ENCODE measurements at places on chromosomes 1 and 21.

DNA sequence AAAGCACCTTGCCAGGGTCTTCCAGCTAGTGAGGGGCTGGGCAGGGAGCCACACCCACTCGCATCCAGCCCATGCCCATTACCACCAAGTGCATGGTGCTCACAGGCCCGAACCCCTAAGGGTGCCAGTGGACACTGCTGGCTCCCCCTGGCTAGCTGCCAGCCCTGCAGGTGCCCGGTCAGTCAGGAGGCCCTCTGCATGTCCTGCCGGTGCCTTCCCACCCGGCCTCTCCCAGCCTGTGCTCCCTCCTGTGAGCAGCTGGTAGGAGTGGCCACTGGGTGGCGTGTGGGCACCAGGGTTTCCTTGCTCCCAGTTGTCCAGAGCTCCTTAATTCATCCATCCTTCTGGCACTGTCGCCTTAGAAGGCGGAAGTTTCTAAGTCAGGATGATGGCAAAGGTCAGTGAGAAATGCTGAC lies 33.4 kb downstream of the QSOX1 start:
- peak; percentile 71 for DNase-seq

DNA sequence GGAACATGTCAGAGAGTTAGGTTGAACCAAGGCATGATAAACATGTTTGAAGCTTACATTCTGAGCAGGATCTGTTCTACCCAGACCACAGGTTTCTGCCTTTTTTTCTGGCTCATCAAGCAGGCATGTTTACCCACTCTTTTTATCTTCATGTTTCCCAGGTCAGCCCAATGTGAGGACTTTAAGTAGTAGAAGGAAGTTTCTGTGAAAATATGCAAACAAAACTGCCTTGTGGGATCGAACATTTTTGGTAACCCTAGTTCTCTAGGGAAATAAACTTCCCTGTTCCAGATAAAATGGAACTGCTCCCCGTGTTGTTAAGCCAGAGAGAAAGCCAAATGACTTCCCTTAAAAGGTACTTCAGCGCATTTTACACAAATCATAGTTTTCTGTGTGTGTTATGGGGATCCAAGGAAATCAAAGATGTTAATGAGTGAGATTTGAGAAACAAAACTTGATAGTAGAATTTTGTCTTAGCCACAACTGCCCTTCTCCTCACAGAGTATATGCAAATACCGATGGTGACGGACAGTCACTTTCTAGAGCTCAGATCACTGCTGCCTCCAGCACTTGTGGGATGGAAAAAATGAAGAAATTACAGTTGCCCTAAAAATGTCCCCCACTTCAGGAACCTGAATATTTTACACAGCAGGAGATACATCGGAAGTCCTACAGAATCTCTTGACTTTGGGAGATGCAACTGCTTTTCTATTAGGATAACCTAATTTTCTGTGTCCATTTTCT lies 765 bp upstream of the HIPK1 start:
- DNase-seq: peak; percentile 40

GRCh38 chr1:26284597-26285347 lies 4.9 kb downstream of the SH3BGRL3 start:
- DNase-seq: peak; percentile 97

GRCh38 chr1:245807306-245807705 lies 652.5 kb downstream of the KIF26B start:
- no peak for DNase-seq

DNA sequence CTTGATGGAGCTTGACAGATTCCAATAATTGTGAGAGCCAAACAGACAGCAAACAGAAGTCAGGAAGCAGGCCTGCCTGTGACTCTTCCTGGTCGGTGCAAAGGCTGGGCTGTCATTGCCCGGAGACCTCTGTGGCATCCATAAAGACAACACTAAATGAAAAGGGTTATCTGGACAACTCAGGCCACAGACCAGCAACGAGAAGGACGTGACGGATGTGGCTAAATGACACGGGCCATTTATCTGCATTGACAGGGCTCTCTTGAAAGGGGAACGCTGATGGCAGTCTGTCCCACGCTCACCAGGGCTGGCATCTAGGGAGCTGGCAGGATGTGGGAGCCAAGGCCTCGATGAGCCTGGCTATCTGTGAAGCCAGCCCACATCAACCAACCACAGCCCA lies 35.0 kb downstream of the HMGB4 start:
- no peak for DNase-seq

- DNase-seq: no peak
These were observed 150.0 kb downstream of the BACH1 start for GRCh38 chr21:29448766-29449165.

- DNase-seq: no peak
These were observed 8.9 kb downstream of the SIPA1L2 start for GRCh38 chr1:232621050-232621449.

DNA sequence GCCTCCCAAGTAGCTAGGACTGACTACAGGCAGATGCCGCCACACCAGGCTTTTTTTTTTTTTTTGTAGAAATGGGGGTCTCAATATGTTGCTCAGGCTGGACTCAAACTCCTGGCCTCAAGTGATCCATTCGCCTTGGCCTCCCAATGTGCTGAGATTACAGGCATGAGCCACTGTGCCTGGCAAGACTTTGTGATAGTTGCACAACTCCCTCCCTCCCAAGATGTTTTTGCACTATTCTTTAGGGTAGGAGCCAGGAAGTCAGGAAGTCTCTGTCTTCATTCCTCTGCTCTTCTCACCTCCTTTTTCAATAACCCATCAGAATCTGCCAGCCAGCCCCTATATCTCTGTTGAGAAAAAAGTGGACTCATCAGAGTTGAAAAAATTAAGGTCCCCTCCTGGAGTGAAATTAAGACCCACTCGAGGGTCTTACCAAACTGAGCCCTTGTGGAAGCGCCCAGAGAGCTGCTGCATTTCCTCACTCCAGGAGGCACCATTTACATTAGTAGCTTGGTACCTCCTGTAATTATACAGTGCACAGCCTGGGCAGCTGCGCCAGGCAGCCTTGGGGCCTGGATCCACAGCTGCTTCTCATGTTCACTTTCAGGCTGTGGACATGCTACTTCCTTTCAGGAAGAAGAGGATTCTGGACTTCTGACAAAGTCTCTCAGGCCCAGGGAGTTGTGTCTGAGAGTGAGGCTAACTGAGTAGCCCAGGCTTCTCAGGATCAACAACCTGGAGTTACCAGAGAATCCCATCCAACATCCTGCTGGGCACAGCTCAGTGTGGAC lies 24.0 kb downstream of the TCEA3 start:
- peak; percentile 60 for DNase-seq

All from EH (cell line).